ENCODE measurements at places on chromosomes 12 and 14.

GRCh38 chr12:42259699-42260098, 21.7 kb upstream of the YAF2 start:
- no peak for DNase-seq

- DNase-seq = no peak
Measured at GRCh38 chr12:109845824-109846205, 12.6 kb upstream of the TRPV4 start.

- no peak for DNase-seq
Measured at GRCh38 chr12:80813820-80814219, 97.1 kb downstream of the MYF5 start.

- DNase-seq = no peak
Measured at GRCh38 chr12:110379197-110379596, 24.3 kb downstream of the ANAPC7 start.

DNA sequence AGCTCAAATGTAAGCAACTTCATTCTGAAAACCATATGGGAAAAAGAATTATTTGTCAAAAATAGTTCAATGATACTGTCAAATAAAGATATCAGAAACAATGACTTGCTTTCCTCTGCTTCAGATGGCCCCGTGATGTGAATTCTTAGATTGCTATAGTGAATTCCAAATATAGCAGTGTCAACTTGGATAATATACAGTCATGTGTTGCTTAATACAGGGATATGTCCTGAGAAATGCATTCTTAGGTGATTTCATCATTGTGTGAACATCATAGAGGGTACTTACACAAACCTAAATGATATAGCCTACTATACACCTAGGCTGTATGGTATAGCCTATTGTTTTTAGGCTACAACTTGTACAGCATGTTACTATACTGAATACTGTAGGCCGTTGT, 108.7 kb upstream of the MIS18BP1 start:
- DNase-seq = no peak

DNA sequence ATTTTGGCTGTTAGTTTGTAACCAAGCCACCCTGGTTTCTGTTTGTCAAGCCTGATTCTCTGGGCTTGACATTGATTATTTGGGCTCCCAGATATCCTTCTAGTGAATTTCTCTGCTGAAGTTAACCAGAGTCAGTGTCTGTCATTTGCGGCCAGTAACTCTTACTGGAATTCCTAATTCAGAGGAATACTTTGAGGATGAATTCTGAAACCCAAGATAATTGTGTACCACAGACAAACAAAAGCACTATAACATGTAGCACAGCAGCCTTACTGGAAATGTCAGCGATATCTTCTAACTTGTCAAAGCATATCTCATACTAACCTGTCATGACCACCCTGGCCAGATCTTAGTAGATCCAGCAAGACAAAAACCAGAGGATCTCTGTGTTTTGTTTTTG, 84.4 kb upstream of the HIF1A start:
- no peak for DNase-seq

DNA sequence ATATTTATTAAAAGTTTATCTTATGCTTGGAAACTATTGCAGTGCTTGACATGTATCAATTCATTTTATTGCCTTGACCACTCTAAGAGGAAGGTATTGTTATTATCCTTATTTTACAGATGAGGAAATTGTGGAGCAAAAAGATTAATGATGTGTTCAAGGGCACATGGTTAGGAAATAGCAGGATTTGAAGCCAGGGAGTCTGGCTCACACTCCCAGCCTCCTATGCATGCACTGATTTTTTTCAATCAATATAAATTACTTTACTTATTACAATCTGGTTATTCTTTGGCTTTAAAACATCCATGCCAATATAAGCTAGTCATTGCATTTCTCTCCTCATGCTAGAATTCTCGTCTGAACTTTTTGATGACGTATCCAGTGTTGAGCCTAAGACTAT, 94.2 kb upstream of the TBX5 start:
- no peak for DNase-seq

DNA sequence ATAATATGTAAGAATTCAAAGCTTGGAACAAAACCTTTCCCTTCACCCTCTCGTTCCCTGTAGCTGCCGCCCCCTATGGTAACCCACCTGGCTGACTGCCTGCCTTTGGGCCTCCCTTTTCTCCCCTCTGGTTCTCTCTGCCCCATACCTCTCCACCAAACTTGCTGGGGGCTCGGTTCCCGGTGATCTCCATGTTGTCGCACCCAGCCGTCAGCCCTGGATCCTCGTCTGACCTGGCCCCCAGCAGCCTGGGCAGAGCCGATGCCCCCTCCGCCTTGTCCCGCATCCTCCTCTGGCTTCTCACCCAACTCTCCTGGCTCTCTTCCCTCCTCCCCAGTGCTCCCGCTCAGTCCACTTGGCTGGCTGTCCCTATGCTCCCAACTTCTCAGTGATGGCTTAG, 4.5 kb downstream of the CYP46A1 start:
- DNase-seq = no peak

DNA sequence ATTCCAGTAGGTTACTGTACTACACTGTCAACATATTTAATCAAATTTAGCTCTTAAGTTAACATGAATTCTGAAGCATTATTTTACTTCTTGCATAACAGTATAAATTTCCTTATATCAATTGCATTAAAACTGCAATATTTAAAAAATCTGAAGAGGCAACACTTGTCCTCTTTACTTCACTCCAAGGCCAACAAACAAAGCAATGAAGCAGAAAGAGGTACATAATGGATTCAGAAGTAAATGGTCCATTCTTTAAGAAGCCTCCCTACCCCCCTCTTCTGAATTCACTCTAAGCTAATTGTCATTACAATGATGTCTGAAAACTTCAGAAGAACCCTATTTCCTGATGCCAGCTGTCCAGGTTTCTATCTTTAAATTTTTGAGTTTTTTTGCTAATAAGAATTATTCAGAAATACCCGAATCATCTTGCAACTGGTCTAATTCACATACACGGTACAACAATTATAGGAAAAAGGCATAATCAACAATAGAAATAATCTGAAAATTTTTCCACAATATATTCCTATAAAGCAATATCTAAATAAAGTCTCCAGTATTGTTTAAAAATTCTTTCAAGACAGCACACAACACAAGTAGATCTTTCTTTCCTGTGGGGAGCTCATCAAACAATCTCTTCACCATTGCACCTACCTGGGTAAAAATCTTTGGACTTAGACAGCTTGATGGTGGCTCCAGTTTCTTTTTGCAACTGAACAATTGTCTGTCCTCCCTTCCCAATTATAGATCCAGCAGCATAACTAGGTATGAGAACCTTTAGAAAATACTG, 2.9 kb downstream of the NOVA1 start:
- peak; percentile 31 for DNase-seq

DNA sequence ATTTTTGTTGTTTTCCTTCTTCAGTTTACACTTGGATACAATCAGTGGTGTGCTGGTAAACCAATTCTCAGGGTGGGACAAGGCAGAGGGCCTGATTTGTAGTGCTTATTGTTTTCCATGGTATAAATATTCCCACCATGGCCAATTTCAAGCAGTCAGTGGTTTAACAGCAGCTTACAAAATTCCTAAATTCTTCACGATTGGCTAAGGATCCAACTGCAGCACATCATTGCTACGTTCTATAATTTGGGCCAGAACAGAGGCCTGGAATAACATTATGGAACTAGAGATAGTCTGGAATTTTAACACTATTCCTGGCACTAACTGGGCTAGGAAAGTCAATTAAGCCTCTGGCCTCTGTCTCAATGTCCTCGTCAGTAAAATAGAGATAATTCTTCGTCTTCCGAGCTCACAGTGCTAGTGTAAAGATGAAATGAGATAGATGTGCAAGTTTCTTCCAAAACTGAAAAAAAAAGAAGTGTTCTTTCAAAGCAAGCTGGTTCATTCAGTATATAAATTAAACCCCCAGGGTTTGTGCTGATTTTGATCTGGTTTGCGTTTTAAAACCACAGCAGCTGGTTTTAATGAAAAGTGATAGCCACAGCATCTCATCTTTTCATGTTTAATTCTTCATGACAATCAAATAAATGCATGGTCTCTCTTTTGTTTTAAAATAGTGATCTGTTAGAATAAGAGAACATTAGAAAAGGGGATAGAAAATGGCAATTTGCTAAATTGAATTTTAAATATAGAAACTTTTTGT, 104.1 kb downstream of the EPS8 start:
- DNase-seq = no peak

- peak; percentile 56 for DNase-seq
Measured at GRCh38 chr14:75979071-75979571, 2.7 kb downstream of the TGFB3 start.

DNA sequence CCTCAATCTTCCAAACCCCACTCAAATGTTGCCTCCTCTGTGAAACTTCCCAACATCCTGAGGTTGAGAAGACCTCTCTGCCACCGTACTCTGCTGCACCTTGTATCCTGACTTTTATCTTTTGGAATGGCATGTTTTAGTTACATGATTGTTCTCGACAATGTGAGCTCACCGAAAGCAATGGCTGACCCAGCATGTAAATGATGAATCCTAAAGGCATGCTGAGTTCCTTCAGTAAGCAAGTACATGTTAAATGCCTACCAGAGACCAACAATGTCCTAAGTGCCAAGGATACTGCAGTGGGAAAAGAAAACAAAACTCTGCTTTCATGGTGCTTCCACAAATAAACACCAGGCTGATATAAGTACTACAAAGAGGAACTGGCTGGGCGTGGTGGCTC, 13.7 kb downstream of the PPP1R13B start:
- no peak for DNase-seq

DNA sequence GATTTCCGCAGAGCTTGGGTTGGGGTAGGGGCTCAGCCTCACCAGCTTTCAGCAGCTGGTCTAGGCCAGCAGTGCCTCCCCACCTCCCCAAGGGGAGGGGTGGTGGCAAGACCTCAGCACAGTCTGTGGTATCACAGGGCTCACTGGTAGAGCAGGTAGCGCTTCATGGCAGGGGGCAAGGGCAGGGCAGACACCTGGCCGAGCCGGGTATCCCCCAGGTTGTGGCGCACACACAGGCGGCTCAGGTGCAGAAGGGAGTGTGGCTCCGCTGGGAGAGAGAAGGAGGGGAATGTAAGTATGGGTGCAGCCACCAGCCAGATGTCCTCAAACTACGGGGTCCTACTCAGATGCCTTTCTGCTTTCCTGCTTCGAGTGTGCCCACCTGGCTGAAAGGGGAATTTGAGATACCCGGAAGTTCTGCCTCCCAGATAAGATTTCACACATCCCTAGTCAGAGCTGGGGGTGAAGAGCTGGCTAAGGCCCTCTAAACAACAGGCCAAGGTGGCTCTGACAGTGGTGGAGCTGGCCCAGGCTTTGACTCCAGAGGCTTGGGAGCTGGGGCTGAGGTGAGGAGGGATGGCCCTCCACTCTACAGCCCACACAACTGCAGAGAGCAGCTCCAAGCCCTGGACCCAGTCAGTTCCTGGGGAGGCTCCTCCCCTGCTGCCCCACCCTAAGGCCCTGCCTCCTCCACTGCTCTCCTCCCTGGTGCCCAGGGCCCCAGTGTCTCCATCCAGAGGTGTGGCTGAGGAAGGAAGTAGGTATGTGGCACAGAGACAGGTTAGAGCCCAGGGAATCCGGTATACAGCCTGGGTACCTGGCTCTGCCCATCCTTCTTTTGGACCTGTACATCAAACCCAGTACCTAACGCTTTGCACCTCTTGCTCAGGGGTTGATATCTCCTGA, 1.8 kb downstream of the SPSB2 start:
- no peak for DNase-seq

GRCh38 chr12:7374423-7375144, 69.4 kb downstream of the CD163L1 start:
- DNase-seq = peak; percentile 95

DNA sequence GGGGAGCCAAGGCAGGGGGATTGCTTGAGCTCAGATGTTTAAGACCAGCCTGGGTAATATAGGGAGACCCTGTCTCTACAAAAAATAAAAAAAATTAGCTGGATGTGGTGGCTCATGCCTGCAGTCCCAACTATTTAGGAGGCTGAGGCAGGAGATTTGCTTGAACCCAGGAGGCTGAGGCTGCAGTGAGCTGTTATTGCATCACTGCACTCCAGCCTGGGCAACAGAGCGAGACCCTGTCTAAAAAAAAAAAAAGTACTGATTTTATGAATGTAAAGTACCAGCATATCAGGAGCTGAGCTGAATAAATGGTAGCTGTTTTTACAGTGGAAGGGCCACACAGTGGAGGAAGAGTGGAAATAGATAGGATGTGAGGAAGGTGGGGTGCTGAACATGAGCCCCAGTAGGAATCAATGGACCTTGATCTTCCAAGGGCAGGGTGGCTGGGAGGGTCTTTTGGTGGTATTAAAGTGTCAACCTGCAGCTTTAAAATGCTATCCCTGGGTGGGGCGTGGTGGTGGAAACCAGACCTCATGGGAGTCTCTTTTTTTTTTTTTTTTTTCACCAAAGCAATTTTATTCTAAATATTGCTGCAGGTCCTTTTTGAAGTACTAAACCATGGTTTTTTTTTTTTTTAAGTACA, 2.2 kb downstream of the ATP23 start:
- DNase-seq = no peak

DNA sequence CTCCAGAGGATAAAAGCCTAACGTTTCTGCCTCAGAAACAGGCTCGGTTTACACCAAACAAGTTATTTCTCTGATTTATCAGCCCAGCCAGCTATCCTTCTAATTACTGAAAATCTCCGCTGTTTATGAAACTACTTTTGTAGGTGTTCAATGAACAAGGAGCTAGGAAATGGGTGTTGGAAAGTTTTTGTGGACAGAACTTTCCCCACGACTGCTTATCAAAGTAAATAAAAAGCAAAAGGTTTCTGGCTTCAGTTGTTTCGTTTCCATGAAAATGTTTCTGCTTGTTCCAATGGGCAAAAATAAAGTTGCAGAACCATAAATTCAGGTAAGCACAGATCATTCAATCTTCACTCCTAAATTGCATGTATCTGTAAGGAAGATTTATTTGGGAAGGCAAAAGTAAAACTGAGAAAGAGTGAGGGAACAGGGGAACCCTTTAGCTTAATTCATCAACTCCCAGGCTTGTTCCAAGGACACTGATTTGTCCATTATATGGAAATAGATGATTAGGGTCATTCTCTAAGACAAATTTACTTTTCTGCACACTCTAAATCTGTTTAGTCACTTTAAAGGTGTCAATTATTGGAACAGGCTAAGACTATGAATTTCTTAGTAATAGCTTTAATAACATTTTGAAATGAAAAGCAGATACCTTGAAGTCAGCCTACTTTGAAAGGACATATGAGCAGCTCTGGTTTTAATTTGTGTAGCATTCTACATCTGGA, 175.9 kb upstream of the CDKN3 start:
- no peak for DNase-seq

DNA sequence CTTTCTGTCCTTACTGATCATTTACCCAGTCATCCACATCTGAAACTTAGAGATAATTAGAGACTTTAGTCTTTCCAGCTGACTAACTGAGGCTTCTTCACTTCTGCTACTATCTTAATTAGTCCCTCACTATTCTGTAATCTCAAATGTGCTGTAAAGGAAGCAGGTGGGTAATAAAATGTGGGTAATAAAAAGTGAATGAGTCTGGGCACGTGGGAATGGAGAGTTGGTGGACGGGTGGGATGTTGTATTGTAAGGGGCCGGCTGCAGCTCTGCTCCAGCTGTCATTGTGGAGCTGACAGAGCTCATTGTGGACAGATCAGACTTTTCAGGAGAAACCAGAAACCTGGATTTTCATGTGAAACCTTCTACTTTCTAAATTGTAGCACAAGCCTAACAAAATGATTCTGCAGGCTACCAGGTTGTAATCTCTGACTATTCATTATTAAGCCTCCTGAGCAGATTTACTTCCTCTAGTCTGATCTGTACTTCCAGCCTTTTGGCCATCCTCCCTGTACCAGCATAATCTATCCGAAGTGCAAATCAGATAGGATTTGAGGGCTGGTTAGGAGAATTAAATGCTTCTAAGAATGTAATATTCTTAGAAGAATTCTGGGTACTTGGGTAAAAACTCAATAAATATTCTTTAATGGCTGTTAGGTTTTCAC, 42.0 kb upstream of the BMAL2 start:
- DNase-seq = peak; percentile 43

Data from NCI-H524 (cell line).